Sciatic nerve (tissue), 2 donors: ENCODE measurements at places on chromosomes 1 and 21.

DNA sequence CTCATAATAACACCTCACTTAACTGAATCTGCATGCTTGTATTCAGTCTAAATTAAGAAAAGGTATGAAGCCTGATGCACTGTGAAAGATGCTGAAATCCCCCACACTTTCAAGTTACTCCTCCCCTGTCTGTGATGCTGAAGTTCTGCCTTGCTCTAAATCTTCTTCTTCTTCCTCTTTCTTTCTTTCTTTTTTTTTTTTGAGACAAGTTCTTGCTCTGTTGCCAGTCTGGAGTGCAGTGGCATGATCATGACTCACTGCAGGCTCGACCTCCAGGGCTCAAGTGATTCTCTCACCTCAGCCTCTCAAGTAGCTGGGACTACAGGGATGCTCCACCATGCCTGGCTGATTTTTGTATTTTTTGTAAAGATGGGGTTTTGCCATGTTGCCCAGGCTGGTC lies 231.0 kb upstream of the B3GALT2 start:
- no peak for DNase-seq

GRCh38 chr1:44903011-44903680 lies 60.1 kb upstream of the PTCH2 start:
- no peak for DNase-seq

- DNase-seq, result no peak
These were observed 32.8 kb upstream of the IL19 start for GRCh38 chr1:206737729-206738201.

DNA sequence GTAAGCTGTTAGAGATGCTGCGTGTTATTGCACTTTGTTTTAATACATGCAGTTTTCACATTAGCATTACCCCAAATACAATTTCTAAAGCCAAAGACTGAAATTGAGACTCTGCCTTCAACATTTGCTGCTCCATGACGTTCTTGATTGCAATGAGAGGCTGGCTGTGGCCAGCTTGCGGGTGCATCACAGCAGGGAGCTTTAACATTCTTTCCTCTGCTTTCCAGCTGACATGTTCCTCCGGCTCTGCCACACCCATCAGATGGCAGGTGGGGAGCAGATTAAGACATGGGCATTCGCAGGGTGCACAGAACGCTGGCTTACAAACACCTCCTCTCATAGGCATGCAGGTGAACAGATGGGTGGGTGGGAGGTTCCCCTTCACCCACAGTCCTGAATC lies 314.1 kb downstream of the DISC1 start:
- no peak for DNase-seq

DNA sequence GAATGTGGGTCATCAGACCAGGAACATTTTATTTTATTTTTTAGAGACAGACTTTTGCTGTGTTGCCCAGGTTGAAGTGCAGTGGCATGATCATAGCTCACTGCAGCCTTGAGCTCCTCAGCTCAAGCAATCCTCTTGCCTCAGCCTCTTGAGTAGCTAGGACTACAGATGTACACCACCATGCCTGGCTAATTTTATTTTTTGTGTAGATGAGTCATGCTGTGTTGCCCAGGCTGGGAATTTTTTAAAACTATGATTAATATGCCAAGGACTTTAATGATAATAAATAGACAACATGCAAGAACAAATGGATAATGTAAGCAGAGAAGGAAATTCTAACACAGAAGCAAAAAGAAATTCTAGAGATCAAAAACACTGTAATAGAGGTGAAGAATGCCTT lies 142.4 kb downstream of the AK5 start:
- DNase-seq, result no peak

- no peak for DNase-seq
These were observed 84.6 kb upstream of the SSX2IP start for GRCh38 chr1:84774669-84775534.

DNA sequence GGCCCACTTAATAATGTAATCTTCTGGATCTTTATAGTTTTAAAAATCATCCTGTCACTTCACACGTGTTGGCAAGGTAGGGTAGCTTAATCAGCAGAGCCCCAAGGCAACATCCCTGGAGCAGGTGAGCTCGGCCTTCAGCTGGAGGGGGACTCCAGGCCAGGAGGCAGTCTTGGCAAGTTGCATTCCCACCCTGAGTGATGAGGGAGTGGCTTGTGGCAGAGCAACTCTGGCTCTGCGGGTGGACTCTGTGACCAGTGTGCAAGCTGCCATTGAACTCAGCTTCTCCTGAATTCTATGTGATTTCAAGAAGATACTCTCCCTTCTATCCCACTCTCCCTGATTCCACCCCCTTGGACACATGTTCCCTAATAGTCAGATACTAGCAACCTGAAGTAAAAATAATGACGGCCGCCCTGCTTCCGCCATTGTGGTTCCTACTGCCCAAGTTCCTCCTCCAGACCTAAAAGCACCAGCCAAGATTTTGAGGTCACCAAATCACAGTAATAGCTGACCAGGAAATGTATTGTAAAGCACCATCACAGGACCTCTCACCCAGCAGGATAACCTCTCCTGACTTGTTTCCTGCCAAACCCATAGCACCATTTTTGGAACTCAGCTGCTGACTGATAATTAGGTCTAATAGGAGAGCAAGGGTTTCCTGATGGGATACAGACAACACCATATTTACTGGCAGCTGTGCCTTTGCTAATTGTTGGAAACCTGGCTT lies 11.5 kb upstream of the LYST start:
- no peak for DNase-seq

GRCh38 chr1:203631946-203632345 lies 5.3 kb downstream of the ATP2B4 start:
- no peak for DNase-seq

DNA sequence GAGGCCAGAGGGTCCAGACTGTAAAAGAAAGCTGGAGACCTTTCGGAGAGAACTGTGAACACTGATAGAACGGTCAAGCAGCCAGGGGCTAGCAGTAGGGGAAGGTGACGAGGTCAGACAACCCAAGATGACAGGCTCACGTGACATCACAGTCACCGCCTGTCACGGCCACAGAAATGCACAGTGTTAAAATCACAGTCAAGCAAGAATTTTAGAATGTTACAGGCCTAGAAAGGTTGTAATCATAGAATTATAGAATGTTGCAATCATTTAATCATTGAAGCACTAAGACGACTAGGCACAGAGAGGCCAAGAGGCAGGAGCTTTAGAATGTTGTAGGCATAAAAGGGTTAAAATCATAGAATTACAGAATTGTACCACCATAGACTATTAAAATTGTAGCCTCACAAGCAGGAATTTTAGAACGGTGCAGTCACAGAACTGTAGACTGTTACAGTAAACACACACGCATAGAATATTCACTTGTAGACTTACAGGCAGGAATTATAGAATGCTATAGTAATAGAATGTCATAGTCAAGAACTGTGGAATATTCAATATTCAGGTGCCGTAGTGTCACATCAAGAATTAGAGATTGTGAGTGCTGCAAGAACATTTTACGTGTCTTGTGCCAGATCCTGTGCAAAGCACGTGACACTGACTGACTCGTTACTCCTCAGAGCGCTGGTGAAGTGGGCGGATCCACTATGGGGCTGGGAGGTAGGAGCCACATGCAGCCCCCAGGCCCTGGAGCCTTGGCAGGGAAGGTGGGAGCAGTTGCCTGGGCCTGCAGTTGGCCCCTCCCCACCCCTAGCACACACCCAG lies 118.1 kb downstream of the EPHB2 start:
- no peak for DNase-seq

GRCh38 chr1:202958544-202959275 lies 598 bp upstream of the ADIPOR1 start:
- DNase-seq, result no peak

DNA sequence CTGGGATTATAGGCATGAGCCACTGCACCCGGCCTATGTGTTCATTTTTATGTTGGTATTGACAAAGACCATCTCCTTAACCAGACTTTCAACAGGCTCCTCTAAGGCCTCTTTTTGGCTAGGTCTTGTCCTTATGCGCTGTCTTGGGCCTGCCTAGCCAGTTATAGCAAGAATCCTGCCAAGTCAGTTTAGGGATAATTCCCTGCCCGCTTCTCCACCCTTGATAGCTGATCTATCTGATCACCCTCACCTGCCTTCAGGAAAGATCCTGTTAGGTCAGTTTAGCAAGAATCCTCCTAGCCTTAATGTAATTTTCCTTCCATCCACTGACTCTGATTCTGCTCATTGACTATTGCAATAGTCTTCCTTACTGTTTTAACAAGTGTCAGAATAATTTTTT lies 2.4 kb upstream of the B4GALT3 start:
- no peak for DNase-seq

DNA sequence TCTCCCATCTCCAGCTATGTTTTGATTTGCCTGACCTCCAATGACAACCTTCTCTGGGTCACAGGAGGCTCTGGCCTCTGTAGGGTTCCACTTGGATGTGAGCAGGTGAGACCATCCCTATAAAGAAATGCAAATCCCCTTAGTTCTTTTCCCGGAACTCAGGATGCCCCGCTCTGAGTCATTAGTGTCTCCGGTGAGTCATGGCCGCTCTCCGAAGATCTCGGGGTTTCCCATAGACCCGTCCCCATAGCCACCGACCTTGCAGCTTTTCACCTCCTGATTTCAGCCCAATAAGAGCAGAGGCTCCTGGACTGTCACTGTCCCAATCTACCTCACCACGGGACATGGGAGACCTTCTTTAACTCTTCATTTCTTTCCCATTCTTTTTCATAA lies 98.2 kb downstream of the PGBD5 start:
- no peak for DNase-seq

GRCh38 chr21:31181082-31181750 lies 142.9 kb upstream of the KRTAP19-8 start:
- no peak for DNase-seq

DNA sequence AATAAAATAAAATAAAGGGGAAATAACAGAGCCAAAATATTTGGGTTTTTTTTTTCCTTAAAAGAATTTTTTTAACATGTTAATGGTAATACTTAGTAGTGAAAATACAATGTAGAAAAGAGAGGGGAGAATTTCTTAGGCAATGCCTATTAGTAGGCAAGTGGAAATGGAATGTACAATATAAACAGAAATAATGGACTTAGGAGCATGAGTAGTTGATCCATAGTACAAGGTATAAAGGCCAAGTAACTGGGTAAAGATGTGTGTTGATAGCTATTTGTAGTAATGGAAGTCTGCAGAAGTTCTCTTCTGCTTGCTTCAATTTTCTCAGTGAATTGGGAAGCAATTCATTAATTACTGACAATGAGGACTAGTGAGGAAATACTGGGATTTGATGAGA lies 34.4 kb downstream of the TESK2 start:
- no peak for DNase-seq

DNA sequence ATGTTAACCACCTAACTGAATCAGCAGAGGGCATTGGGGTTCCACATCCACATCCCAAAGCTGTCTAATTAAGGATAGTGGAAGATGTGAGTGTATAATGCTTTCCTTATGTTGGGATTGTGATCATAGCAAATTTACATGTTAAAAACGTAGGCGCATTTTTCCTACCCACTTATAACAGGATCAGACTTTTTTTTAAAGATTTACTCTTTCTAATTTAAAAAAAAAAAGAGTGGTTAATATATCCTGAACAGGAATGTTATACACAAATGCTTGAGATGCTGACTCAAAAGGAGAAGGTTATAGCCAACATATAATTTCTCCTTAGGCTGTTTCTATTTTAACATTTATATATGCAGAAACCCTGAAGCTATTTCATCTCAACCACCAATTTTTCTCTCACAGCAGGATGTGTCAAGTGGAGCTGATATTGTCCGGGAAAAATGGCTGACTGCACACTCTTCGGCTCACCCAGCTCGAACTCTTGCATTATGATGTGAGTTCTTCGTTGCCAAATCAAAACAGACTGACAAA lies 40.3 kb downstream of the RGS5 start:
- no peak for DNase-seq

DNA sequence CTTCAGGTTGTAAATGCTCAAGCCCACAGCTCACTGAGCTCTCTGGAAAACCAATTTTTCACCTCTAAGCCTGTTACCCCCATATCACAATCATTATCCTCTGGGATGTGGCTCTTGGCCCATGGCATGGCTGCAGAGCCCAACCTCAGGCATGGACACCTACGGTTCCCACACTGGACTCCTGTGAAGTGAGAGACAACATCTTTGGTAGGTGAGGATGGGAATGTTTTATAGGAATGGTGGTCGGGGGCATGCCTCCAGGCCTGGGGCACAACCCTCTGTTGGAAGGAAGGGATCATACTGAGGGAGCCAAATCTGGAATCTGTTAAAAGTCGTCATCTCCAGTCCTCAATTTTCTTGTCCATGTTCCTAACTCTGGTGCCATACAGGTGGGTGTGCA lies 179.1 kb downstream of the FOXD2 start:
- DNase-seq, result no peak

DNA sequence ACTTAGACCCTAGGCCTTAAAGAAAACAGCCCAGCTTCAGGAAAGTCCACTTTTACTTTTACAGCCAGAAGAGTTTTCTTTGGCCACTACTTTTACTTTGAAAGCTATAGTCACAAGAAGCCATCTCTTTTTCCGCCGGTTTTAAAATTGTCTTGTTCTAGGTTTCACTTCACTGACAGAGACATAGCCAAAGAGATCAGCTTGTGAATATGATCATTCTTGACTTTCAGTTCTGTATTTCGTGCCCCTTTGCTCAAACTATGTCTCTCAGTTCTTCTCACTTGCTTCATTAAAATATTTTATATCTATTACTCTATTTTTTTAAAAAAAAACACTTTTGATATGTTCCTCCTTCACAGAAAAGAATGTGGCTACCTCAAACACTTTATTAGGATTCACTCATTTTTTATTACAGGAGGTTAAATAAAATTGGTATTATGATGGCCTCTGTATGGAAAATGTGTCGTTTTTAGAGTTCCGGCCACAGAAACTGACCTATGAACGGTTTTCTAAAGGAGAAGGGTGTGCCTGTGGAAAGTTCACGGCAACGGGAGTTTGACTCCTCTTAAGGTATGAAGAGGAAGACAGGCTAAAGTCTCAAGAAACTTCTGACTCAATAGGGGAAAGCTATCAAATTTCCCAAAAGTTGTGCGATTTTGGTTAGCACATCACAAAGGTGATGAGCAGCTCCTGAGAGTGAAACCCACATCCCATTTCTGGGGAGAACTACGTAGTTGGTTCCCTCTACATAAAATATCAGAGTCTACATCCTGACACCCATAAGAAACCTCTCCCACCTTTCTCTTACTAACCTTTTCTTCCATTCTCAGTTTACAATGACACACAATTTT lies 1.2 kb downstream of the MCOLN2 start:
- DNase-seq, result no peak
